ENCODE measurements at places on chromosomes 4 and X.

DNA sequence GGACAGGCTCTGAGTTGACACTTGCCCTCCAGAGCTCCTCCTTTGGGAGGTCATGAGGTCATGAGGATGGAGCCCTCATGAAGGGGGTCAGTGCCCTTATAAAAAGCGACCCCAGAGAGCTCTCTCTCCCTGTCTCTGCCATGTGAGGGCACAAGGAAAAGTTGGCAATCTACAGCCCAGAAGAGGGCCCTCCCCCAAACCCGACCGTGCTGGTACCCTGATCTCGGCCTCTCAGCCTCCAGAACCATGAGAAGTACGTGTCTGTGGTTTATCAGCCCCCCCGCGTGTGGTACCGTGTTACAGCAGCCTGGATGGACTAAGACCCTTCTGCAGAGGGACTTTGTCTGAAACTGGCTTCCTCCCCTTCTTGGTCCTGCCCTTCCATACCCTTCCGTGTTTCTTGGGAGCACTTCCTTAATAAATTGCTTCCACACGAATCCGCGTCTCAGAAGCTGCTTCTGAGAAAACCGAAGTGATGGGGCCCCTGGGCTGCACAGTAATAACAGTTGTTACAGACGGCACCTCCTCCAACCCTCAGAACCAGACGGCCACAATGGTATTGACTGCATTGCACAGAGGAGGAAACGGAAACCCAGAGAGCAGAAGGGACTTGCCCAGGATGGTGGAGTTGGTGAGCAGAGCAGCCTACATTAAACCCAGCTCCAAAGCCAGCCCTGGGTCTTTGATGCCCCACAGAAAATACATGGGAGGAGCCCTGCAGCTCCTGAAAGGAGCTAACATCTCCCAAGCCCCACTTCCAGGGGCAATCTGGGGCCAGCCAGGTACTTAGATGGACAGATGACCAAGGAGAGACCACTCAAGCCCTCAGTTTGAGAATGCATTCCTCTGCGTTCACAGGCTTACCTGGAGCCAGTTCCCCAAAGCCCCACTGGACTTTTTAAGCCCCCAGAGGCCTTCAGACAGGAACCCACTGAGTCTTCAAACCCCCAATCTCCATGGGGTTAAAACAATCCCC lies 242.7 kb downstream of the BCOR start:
- peak; percentile 88 for DNase-seq

DNA sequence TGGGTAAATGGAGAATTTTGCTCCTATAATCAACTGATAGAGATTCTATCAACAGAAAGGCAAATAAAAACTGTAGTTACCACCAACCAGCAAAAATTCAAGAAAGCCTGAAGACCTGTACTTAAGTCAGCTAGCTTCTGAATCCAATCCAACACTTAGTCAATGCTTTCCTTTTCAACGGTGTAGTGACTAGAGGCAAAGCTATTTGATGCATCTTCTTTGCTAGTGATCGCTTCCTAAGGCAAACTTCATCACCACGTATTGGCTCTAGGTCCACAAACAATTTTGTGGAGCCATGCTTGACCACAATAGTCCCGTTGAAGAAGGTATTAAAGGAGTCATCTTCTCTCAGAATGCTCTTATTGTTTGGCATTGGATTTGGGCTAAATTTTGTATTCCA lies 25.0 kb upstream of the UBA6 start:
- no peak for DNase-seq

GRCh38 chr4:176438401-176438800 lies 118.6 kb downstream of the SPCS3 start:
- DNase-seq, result no peak

GRCh38 chr4:154720123-154720522 lies 23.7 kb upstream of the LRAT start:
- no peak for DNase-seq

DNA sequence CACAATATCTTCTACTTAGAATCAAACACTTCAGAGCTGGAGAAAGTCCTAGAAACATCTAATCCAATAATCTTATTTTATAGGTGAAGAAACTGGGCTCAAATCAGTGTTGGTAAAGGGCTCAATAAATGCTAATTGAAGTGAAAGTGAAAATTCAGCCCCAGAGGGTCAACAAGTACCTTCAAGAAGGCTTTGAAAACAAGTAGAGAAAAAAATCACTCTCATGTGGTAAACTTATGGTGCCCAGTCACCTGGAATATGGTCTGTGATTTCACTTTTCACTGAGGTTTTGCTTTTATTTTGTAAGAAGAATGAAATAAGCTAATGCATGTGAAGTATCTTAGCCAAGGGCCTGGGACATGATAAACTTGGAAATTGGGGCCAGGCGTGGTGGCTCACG lies 29.1 kb upstream of the EIF4E start:
- DNase-seq, result no peak

Data from CD4-positive, alpha-beta T cell treated with Interleukin-12 subunit alpha and Interleukin-12 subunit beta, for 1 hour (primary cell).